ENCODE measurements at places on chromosomes 4 and X. TPM values are rescaled to one million over a fixed set of nuclear protein-coding genes. Genes with fewer than 3 reads are reported as not detected.

GRCh38 chr4:34193451-34194154, 2050.7 kb downstream of the ARAP2 start:
- no peak for DNase-seq

DNA sequence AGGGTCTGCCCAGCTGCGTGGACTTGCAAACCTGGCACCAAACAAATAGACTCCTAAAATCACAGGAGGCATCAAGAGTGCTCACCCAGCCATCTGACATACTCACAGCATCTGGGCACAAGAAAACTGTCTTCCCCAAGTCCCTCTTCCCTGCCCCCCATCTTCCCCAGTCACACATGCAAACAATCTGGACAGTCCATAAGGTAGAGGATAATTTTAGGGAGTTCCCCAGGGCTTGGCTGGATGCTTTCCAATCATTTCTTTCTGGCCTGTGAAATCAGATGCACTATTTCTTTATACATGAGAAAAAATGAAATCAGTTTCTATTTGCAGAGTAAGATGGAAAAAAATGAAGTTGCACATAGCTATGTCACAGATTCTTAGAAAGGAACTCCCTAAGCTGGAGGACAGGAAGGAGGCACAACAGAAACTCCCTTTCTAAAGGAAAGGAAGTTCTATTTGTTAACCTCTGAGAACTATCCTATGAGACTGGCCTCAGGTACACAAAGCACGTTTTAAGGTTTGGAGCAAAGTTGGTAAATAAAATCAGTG, 342.3 kb downstream of the HNRNPD start:
- DNase-seq = no peak

GRCh38 chr4:104766676-104767075, 272.0 kb upstream of the CXXC4 start:
- no peak for DNase-seq

DNA sequence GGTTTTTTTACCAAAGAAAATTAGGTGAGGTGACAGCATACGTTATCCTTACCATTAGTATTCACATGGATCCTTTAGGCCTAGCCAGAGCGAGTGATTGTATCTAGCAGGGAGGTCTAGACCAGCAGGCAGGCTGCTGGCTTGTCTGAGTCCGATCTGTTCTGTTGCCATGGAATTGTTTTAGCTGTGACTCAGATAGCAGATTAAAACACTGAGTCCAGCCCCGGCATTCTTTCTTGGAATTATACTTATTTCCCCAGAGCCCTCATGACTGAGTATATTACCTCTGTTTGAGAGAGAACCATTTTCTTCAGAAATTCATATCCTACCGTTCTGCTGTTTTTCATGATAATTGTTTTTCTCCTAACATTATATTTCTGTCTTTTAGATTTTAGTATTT, 37.4 kb downstream of the OCRL start:
- no peak for DNase-seq

NAA11 gene
- not detected for total RNA-seq

MAGEA9 gene
- total RNA-seq = not detected

VEGFC gene
- 4.3 TPM for total RNA-seq

- no peak for DNase-seq
Measured at GRCh38 chrX:124665621-124666400, 319.4 kb downstream of the SH2D1A start.

- DNase-seq = no peak
Measured at GRCh38 chrX:67692246-67692645, 148.4 kb downstream of the AR start.

DNA sequence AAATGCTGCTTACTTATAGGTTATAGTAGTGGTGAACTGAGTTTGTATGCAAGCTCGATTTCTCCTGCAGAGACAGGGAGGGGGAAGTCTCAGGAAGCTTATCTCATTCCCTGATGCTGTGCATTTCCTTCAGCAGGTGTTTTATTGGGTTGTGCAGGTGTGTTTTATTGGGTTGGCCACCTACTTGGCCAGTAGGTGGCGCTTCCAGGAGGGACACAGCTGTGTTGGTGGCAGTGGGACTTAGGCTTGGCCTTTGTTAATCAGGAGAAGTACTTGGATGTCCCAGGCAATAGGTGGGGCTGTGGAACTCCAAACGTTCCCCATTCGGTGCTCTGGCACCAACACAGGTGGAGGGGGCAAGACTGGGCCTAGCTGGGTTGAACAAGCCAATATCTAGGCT, 196.0 kb upstream of the DCAF8L1 start:
- no peak for DNase-seq

IRS4 gene
- not detected for total RNA-seq

- no peak for DNase-seq
Measured at GRCh38 chr4:140048419-140048995, 105.5 kb downstream of the MAML3 start.

DNA sequence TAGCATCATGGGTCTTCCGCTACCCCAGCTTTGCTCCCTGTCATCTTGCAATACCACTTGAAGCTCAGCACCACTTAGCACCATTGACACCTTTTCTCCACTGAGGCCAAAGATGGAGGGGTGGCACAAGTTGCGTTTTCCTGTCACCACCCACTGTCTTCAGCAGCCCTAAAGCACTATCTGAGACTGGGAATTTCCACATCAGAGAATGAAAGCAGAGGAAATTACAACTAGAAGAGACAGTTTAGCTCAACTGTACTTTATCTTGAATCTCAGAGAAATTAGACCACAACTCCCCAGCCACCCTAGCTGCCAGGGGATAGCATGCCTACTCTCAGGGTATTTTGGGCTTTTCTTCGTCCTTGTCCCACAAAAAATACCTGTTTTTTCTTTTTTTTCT, 111.0 kb downstream of the DDIT4L start:
- DNase-seq = no peak

GPR78 gene
- total RNA-seq = not detected

GRCh38 chrX:70260104-70260503, at the start of gene P2RY4:
Gene P2RY4, minus strand, starts transcription at chrX:70260204. Its CDS starts 580 bp downstream, at chrX:70259624.
- no peak for DNase-seq

VSIG4 gene
- 102 TPM for total RNA-seq

NPY5R gene
- not detected for total RNA-seq

CYP2U1 gene
- 14.6 TPM for total RNA-seq

GRCh38 chr4:84503495-84504437, 4.7 kb upstream of the NKX6-1 start:
- DNase-seq = no peak

TMA16 gene
- total RNA-seq = 12.5 TPM

DNA sequence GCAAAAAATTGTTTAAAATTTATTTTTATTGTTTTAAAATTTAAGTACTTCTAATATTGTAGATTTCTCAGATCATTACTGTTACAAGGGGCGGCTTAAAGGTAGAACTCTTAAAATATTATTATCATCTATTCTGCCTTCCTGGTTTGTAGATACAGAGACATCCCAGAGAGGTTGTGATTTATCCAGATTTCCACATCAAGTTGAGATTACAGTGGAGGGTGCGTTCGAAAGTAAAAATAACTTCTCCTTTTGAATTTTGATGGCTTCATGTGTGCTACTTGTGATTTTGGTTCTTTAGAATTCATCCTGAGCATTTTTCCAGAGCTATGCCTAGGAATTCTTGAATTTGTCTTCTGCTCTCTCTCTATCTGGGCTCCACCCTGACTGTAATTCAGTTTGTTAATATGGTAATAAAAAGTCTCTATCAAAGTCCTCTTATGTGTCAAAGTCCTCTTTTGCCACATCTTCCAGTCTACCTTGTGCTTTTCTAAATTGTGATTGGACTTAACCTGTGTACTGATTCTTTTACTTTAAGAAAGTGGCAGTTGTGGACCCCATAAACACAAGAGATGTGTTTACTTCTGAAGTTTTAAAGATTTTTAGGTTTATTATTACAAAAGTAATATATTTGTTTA, 37.2 kb downstream of the CLCN3 start:
- no peak for DNase-seq

DNA sequence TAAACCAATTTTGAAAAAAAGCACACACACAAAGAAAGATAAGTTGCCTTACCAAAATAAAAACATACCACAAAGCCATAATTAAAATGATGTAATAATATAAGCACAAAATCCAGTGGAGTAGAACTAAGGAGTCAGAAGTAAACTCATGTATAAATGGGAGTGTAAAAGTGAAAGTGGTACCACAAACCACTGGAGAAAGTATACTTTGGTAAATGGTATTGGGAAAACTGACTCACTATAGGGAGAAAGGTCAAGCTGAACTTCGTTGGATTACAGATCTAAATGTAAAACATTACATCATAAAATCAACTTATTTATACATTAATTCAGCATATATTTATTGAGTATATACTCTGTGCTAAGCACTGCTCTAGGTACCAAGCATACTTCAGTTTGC, 46.3 kb upstream of the HHIP start:
- DNase-seq = no peak

DNA sequence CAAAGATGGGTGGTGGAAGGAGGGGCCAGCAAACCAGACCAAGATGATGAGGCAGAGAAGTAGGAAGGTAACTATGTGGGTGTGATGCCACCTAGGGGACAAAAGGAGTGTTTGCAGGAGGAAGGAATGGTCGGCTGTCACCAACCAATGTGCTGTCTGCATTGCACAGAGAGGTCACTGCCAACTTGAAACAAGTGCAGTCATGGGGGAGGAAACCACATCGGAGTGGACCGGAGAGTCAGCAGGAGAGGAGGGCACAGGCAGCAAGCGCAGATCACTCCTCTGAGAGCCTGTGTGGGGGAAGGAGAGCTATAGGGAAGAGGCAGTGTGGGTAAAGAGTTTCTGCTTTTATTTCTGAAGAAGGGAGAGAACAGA, 38.5 kb upstream of the FGFBP2 start:
- peak; percentile 89 for DNase-seq

CPLX1 gene
- 1.7 TPM for total RNA-seq

MTTP gene
- total RNA-seq = 2.4 TPM

DNA sequence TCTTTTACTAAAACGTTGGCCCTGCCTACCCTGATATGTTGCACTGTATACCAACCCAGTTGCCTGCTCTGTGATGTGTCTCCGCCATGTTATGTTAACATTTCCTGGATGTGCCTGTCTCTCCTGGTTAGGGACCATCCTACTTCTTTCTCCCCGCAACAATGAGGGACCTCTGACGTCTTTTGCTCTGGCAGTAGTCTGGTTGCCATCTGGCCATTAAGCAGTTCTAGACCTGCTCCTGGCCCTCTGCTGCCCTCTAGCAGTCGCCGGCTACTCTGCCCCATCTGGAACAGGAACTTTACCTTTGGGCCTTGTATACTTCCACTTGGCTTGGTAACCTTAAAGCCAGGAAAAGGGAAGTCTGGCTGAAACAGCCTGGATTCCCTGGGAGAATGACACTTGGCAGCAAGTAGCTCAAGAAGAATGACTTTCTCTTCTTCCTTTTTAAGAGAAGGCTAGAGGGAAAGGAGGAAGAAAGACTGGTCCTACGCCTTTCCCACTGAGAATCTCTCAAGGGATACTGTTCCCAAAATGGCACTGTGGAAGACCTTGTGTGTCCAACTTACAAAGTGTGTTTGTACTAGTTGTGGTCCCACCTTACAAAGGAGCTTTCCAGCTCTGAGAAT, 63.5 kb downstream of the GPC3 start:
- no peak for DNase-seq

DNA sequence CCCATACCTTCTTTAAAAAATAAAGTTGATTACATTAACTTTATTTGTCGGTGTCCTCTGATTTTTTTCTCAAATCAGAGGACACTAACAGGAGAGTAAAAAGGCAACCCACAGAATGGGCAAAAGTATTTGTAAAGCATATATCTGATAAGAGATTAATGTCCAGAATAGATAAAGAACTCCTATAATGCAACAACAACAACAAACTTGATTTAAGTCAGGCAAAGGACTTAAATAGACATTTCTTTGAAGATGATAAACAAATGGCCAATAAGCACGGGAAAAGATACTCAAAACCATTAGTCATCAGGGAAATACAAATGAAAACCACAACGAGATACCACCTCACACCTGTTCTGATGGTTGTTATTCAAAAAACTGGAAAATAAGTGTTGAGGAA, 28.7 kb downstream of the DOCK11 start:
- no peak for DNase-seq

- DNase-seq = no peak
Measured at GRCh38 chrX:75181721-75182120, 25.6 kb upstream of the ABCB7 start.

TRIM2 gene
- total RNA-seq = 37.5 TPM

POLN gene
- 9.4 TPM for total RNA-seq

CXCL8 gene
- total RNA-seq = 3.4 TPM

PNCK gene
- total RNA-seq = 49.6 TPM

GRCh38 chr4:184533908-184534307, 59.6 kb upstream of the IRF2 start:
- no peak for DNase-seq
